Activated CD4-positive, CD25-positive, alpha-beta regulatory T cell (primary cell): ENCODE measurements at places on chromosomes 3 and 15.

- no peak for DNase-seq
Observed at GRCh38 chr3:33624756-33625155, 93.3 kb downstream of the CLASP2 start.

DNA sequence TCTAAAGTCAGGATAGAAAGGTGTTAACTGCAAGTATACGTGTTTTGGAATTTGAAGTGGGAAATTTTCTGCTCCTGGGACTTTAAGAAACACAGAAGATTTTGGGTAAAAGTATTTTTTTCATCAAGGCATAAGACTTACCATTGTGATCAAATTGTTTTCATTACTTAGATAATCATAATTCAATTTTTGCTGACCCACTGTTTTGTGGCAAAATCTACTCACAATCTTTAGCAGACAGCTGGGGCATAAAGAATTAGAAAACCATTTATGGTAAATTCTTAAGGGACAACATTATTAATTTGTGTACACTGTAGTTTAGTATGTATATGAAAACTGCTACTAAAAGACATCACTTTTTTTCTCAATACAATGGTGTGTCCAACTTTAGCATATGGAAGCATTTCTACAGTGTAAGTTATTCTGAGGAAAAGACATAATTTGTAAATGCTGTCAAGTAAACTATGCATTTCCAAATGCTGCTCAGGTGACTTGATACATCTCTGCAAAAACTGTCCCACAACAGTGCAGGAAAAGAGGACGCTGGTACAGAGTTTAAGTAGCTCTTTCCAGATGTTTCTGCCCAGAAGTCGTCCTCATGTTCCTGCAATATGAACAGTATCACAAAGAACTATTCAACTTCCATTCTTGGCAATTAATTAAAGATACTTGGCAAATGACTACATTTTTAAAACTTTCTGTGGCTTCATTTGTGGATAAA lies 52.3 kb downstream of the THSD4 start:
- no peak for DNase-seq

DNA sequence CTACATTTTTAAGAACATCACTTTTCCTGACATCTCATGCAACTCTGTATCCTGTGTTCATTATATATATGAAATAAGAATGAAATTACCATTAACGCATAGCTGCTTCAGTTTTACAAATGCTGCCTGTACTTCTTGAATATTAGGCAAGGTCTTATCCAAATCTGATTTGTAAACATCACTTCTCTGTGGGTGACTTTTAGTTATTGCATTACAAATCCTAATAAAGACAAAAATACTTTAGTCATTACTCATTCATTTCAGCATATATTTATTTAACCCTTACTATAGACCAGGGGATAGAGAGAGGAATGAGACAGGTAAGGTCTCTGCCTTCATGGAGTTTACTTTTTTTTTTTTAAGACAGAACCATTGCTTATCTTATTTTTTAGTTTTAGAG lies 36.8 kb downstream of the MTMR10 start:
- no peak for DNase-seq

DNA sequence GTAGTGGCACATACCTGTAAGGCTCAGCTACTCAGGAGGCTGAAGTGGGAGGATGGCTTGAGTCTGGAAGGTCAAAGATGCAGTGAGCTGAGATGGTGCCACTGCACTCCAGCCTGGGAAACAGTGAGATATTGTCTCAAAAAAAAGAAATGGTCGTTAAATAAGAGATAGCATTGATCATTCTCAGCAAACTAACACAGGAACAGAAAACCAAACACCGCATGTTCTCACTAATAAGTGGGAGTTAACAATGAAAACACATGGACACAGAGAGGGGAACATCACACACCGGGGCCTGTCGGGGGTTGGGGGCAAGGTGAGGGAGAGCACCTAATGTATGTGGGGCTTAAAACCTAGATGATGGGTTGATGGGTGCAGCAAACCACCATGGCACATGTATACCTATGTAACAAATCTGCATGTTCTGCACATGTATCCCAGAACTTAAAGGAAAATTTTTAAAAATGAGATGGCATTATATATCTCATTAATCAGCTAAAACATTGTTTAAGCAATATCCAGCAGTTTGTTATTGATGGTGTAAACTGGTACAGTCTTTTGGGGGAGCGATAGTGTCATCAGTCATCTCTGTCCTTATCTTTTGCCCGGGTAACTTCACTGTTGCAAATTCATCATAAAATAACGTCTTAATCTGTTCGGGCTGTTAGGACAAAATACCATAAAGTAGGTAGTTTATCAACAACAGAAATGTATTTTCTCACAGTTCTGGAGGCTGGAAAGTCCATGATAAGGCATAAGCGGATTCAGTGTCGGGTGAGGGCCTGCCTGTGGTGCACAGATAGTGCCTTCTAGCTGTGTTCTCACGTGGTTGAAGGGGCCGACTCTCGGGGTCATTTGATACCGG lies 1.7 kb upstream of the MAN2A2 start:
- no peak for DNase-seq

- DNase-seq, result no peak
Observed at GRCh38 chr3:150006794-150007193, 36.1 kb upstream of the PFN2 start.

DNA sequence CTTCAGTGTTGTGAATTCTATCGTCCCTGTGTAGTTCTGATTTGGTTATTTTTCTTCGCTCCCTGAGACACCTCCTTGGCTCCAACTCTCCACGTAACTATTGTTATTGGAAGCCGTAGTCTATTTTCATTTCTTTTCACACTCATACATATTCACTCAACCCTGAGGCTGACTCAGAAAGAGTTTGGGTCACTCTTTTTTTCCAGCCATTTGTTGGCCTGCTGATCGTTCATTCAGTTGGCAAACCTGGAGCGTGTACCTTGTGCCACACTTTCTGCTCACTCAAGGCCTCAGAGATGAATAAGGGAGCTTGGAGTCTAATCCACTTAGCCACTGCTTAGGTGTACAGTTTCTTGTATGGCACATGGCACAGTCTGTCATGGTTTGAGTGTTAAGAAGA lies 22.4 kb downstream of the GYG1 start:
- DNase-seq, result no peak

DNA sequence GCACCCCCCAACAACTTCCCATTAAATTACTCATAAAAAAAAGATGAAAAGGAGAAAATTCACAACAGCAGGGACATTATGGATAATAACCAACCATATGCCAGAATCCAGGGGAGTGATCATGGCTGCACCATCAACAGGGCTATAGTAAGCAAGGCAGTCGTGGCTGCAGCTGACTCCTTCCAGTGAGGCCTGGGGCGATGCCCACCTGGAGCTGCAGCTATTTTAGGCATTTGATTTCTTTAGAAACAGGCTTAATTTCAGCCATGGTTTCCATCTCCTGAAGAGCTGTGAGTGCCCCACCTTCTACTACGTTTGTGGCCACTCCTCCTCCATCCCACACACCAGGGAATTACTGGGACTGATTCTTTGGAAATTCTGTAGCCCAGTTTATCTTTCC lies 84.0 kb downstream of the MINAR1 start:
- DNase-seq, result no peak

GRCh38 chr3:46660003-46660402 lies 33.5 kb downstream of the ALS2CL start:
- no peak for DNase-seq

DNA sequence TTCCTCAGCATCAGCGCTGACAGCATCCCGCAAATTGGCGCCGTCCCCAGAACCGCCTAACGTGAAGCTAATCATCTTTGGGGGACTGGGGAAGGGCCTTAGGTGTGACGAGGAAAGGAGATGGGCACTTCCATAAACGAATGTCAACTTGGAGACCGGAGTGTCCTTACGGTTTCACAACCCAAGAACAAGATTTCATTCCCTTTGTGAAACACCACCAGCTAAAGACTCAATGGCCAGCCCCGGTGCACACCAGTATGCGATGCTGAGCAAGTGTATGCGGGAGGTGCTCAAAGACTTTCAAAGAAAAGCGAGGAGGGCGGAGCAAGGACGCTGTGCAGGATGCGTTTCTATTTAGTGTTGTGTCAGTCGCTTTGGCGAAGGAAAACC lies 759 bp upstream of the TTBK2 start:
- DNase-seq, result peak; percentile 8

DNA sequence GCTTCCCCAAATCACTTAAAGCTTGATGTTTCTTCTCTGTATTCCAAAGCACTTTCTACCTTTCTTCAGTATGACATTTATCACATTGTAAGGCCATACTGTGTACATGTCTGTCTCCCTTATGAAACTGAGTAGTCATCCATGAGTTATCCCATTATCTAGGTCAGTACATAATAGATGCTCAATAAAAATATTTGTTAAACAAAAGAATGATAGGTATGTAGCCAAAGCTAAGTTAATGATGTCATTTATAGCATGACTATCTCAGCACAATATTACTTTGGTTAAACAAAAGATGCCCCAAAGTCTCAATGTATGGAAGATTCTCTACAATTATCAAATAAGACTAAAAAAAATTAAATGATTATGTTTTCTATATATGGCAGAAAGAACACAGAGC lies 3.1 kb upstream of the TMCO5A start:
- no peak for DNase-seq

DNA sequence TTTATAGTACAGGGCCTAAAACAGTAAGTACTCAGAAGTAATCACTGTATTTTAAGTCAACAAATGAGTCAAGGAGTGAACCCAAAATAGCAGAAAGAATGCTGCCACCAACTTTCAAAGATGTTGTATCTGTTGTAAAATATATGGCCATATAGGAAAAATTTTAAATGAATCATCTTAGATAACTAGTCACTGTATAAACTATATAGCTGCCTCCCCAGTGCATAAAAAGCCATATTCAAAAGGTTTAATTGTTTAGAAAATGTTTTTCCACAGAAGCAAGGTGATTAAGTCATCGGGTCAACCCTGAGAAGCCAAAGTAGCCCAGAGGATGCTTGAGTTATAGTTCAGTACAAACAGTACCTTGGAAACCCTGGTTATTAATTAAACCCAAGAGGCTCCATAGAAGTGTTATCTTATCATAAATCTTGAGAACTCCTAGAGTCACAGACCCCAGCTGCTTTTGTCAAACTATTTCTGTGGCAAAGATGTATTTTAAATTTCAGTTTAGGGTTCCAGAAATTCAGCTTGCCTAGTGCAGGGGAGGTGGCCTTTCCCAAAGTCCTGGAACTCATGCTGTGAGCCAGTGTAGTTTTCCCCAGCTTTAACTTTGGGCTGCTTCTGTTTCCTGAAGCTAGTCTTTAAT lies 39.2 kb downstream of the MBNL1 start:
- DNase-seq, result no peak

DNA sequence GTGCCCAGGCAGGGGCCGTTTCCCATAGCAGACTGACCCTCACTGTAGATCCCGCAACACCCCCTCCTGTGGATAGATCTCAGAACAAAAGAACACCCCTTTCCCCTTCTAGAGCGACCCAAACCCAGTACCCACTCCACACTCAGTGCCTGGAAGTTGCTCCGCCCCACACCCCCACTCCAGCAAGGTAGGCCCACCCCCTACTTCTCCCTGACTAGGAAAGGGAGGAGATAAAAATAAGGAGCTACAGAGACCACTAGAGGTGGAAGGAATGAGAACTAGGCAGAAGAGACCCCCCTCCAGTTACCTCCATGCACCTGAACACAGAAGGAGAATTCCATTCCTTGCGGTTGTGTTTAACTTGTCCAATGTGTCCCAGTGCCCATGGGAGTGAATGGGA lies 30.2 kb upstream of the PARL start:
- no peak for DNase-seq

DNA sequence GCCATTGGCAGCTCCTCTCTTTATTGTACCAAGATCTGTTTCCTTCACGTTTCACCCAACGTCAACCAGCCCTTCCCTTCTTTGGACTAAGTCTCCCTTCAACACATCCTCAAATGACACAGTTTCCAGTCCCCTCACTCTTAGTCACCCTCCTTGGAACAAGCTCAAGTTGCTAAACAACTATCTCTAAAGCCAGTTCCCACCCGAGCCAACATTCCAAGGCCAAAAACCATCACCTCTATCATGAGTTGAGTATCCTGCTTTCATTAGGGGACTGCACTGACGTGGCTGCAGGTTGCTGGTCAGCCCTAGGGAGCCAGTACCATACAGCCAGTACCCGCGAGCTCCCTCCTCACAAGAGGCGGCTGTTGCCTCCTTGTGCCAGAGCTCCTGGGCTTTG lies 73.8 kb downstream of the LIPC start:
- no peak for DNase-seq

GRCh38 chr15:75517233-75517632 lies 61.9 kb downstream of the PTPN9 start:
- DNase-seq, result no peak

DNA sequence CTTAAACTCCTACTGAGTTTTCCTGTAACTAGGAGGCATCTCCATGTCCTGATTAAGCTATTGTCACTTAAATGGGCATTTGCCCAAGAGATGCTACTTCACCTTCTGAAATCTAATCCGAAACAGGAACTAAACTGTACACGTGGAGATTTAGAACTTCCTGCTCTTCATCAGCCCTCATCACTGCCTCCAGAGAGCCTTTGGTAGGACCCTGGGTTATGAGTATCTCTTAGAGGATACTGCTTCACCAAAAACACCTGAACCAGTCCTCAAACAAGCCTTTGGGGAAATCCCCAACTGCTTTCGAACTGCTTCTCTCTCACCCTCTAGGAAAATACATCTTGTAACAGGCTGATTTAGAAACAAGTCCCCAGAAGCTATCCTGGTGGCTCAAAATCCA lies 320.3 kb downstream of the GAP43 start:
- no peak for DNase-seq

- no peak for DNase-seq
Observed at GRCh38 chr3:87367736-87368135, 91.4 kb upstream of the POU1F1 start.

DNA sequence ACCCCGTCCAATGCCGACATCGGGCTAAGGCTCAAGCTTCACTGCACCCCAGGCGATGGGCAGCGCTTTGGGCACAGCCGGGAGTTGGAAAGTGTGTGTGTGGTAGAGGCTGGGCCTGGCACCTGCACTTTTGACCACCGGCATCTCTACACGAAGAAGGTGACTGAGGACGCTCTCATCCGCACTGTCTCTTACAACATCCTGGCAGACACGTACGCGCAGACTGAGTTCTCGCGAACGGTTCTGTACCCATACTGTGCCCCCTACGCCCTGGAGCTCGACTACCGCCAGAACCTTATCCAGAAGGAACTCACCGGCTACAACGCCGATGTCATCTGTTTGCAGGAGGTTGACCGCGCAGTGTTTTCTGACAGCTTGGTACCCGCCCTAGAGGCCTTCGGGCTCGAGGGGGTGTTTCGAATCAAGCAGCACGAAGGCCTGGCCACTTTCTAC lies 1.0 kb downstream of the PDE12 start:
- DNase-seq, result peak; percentile 4

- DNase-seq, result no peak
Observed at GRCh38 chr3:68878322-68878721, 54.0 kb downstream of the TAFA4 start.

- DNase-seq, result no peak
Observed at GRCh38 chr3:37546876-37547275, 314.8 kb upstream of the CTDSPL start.

DNA sequence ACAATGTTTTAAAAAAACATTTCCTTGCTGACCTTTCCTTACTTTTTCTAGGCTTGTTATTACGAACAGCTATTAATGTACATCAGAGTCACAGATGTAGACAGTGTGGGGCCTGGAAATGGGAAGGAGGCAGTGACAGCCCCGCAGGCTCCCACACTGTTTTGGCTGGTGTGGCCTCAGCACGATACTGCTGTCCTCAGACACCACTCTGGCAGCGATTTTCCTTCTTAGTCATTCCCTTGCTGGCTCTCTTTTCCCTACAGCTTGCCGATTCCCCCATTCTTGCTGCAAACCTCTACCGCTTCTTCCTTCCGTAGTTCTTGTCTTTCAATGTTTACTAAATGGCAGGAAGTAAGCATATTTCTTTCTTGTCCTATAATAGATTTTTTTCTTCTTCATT lies 113.1 kb downstream of the ABI3BP start:
- no peak for DNase-seq

- DNase-seq, result peak; percentile 62
Observed at GRCh38 chr3:196179380-196180308, 31.6 kb downstream of the ZDHHC19 start.
